CD4-positive, alpha-beta T cell treated with Interleukin-1 beta for 1 hour (primary cell): ENCODE measurements at places on chromosomes 13 and 19.

DNA sequence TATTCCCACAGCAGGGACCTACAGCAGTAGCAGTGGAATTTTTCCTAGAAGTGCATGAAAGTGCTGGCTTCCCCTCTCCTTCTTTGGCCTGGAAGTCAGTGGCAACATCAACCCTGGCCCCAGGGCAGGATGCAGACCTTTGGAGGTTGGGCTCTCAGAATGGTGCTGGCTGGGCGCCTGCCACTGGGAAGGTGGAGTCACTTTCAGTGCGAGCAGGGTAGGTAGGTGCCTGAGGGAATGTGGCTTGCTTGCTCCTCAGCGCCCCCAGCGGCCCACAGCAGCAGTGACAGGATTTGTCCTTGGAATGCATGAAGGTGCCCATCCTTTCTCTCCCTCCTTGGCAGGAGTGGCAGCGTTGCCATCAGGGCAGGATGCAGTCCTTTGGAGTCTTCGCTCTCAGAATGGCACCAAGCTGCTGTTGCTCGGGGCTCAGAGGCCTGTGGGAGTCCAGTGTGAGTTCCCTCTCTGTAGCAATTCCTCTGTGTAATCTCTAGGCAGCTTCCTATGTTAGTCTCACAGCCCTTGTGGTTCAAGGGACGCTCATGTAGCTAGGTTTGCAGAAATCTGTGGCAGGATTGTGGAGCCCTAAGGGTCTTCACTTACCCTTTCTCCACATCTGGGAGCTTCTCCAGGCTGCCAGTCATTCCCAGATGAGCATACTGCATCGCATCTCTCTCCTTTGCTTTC, 354.4 kb upstream of the DACH1 start:
- no peak for DNase-seq

DNA sequence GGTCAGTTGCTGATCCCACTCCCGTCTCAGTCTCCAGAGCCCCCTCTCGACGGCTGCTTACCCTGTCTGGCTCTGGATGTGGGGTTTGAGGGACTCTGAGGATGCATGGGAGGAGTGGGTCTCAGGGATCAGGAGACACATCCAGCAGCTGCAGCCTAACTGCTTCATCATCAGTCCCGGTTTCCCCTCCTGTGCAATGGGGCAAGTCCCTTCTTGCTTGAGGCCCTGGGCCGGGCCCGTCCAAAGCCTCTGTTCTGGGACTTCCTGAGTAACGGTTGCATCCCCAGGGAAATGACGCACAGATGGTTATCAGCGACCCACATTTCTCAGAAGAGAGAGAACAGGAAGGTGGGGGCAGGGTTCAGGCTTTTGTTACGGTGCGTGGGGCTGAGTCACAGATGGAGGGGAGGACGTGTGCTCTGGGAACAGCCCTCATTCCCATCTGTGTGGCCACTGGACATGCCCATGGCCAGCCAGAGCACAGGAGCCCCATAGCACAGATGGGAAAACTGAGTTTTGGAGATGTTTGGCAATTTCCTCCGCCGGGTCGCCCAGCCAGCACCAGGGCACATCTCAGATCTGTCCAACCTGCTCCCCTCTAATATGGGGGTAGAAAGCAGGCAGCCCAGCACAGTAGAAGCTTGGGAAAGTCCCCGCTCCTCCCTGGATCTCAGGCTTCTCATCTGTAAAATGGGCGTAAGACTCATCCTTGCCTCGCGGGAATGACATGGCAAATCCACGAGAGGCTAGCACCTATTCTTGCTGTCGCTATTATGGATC, 19.3 kb downstream of the GNA15 start:
- peak; percentile 87 for DNase-seq

- DNase-seq, result no peak
These were observed 787 bp downstream of the ZNF580 start for GRCh38 chr19:55641426-55642152.

DNA sequence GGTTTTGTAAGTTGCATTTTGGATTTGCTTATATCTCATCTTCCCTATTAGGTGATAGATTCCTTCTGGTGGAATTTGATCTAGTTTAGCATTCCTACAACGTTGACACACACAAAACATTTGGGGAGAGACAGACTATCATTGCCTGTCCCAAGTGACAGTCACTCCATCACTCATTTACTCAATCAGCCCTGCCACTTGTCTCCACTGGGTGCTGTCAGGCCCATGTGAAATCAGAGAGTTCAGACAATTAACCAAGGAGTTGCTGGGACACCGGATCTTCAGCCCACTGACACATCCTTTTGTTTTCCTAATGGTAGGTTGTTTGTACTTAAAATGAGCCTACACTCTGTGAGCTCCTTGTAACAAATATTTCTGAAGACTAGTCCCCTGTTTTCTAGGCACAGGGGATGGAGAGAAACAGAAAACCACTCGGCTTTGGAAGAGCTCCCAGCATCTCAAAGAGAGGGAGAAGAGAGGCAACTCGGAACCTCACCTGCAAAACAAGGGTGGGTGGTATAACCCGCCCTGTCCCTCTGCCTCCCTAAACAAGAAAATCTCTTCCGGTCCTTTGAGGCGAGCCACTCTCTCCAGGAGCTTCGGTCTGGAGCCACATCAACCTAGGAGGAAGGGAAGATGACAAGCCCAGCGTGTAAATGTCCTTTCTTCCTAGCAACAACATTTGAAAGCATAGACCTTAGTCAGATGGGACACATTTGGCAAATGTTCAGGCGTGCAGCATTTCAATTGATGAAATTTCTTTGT, 440.9 kb upstream of the KLF12 start:
- no peak for DNase-seq

DNA sequence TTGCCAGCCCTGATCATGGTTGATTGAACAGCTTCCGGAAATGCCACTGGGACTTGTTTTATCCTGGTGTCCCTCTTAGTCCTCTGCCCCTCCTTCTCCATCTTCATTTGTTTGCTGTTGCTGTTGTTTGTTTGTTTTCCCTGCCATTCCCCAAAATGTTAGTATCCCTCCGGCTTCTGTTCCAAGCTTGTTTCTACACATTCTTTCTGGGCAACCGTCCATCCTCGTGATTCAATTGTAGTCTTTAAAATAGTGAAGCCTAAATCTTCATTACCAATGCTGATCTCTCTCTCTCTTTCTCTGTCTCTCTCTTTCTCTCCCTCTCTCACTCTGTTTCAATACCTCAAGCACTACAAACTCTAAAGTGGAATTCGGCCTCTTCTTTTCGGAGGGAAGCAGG, 649.3 kb upstream of the ARGLU1 start:
- DNase-seq, result no peak

DNA sequence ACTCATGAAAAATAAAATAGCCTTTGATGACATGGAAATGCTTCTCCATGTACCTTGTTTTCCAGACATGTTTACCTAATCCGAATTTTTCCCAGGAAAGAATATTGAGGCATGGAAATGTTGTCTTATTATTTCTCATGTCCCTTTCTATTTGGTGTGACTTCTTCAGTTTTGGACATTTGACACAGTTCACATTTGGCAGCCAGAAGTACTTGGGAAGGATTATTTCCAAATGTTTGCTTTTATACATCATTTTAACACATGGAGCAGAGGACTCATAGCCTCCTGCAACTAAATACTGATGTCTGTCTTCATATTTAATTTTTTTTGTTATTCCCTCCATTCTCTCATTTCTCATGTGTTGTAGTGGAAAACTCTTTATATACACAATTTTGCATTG, 94.3 kb downstream of the POSTN start:
- DNase-seq, result no peak

- DNase-seq, result no peak
These were observed 109.4 kb downstream of the KCTD15 start for GRCh38 chr19:33905937-33906577.
